Stimulated activated CD4-positive, alpha-beta T cell treated with anti-CD3 and anti-CD28 coated beads, Interleukin-4, amount 100 ng/mL, for 4 hours (primary cell): ENCODE measurements at places on chromosomes 3 and 15.

DNA sequence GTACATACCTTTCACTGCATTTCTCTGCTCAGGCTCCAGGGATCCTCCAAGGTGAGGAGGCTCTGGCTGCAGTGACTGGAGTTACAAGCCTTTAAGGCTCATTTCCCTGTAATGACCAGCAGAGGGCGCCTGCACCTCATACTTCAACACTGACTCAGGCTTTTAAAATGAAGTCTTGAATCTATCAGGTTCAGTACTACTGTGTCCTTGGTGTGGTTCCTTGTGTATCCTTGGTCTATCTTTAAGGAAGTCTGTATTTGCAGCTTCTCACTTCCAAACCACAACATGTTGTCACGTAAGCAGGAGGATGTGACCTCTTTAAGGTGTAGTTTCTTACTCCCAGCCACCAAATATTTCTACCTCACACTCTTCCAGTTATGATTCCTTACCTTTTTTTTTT is 122.5 kb upstream of the ZBED2 start:
- DNase-seq: peak; percentile 47

DNA sequence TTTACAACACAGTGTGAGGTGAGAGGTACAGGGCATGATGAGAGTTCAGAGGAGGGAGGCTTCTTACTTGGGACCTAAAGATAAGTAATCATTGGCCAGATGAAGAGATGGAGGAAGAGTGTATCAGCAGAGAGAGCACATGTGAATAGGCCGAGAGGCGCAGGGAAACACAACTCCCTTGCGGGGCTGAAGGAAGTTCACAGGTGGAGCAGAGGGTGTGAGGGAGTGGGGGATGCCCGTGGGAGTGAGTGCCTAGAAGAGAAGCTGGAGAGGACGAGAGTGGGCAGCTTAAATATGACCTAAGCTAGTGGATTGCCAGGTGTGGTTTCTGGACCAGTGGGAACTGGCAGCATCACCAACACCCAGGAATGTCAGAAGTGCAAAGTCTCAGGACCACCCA is 98.2 kb upstream of the TBC1D5 start:
- DNase-seq: no peak

- no peak for DNase-seq
Observed at GRCh38 chr3:187669675-187670504, at the start of gene SST. TSS of gene SST (minus strand) at chr3:187670394. CDS start at chr3:187670291, 103 bp downstream.

GRCh38 chr3:77939726-77940125 is 899.8 kb downstream of the ROBO2 start:
- DNase-seq: no peak

DNA sequence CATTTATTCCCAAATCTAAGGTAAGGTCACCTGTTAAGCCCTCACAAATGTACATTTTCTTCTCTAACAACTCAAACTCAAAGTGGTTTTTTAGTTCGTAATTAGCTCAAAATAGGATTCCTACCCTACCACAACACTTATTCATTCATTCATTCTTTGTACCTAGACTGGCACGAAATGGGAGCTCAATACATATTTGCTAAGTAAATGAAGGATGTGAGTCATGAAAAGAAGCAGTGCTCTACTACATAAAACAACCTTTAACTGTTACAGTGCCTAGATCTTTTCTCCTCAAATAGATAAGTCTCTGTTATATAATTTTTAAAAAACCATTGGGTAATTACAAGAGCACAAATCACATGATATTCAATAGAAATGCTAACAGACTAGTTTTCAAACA is 13.1 kb downstream of the RSL24D1 start:
- DNase-seq: no peak

DNA sequence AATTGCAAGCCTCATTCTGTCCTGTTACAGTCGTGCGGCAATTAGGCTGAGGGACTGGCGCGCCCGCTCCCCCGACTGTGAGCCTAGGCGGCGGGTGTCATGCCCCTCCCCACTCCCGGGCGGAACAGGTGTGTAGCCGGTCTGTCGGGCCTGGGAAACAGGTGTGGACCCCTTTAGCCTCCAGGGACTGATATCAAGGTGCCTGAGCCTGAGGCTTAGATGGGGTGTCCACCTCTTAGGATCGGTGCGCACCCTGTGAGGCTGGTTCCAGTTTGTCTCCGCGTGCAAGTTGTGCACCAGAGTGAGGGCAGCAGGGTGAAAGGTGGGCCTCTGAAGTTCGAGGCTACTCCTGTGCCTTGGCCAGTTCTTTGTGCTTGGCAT is 686 bp downstream of the VPS8 start:
- peak; percentile 12 for DNase-seq

DNA sequence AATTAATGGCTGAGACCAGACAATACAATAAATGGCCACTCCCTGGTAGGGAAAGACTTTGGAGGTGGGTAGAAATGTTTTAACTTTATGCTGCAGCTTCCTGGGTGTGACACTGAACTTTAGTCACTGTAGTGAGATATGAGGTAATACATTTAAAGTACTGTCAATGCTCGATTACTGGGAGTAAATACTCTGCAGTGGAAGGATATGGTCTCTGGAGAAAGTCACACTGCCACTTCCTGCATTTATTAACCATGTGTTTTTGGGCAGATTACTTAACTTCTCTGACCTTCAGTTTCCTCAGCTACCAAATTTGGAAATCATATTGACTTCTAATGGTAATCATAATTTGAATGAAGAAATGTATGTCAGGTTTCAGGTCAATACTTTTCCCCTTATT is 317.1 kb upstream of the TGFBR2 start:
- DNase-seq: no peak

GRCh38 chr3:128998561-128998960 is 2.5 kb upstream of the EFCC1 start:
- no peak for DNase-seq

DNA sequence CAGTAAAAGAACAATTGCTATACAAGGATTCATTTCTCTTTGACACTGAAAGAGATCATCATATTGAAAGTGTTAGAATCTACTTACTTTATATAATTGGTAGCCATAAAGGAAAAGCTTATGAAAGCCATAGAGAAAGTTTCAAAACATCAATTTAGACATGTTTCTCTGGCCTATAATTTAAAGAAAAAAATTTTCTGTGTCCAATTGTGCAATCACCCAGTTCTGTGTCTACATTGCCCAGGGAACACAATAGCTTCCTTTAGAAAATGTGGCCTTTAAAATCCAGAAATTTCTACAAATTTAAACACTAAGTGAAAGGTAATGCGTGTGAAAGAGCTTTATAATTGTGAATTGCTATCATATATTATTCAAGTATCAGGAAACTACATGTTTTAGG is 259.2 kb downstream of the GBE1 start:
- no peak for DNase-seq

DNA sequence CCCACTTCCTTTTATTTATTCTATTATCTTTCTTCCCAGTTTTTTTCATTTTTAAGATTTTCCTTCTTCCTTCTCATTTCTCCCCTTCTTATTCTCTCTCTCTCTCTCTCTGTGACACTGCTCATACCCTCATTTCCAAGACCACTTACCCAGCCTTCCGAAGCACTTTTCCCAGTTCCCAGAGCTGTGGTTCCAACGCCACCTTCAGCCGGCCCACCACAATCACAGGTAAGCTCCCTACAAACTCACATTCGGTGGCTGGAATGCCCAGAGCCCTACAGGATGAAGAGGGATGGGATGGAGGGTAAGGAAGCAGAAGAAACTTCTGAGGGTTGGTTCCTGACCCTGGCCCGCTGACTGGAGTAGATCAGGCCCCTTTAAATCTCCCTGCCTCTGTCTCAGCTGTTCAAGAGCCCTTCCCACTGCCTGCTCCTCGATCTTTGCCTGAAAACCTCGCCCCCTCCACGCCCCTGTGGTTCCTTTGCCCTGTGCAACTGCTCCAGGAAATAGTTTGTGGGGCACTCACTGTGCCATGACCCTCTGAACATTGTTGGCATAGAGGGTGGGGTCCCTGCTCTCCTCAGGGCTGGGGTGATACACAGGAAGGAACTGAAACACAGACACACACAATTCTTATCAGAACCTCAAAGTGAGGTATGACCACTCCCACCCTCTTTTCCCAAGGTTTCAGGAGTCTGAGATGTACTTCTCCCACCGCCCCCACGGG is 4.8 kb downstream of the LPCAT4 start:
- DNase-seq: no peak

GRCh38 chr15:85956532-85957275 is 123.0 kb upstream of the AGBL1 start:
- DNase-seq: no peak

- no peak for DNase-seq
Observed at GRCh38 chr3:42653303-42653559, 266 bp upstream of the ZBTB47 start.

DNA sequence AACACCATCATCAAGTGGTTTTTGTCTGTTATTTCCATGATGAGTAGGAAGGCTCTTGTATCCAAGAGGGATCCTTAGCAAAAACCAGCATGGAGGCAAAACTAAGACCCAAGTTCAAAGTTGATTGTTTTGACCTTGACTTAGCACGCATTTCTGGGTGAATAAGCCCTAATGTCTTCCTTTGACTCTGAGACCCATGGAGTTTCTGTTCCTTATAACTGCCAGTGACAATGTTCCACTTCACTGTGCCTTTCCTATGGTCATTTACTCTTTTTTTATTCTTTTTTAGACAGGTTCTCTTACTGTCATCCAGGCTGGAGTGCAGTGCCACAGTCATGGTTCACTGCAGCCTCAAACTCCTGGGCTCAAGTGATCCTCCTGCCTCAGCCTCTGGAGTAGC is 118.2 kb upstream of the MRPL3 start:
- no peak for DNase-seq

DNA sequence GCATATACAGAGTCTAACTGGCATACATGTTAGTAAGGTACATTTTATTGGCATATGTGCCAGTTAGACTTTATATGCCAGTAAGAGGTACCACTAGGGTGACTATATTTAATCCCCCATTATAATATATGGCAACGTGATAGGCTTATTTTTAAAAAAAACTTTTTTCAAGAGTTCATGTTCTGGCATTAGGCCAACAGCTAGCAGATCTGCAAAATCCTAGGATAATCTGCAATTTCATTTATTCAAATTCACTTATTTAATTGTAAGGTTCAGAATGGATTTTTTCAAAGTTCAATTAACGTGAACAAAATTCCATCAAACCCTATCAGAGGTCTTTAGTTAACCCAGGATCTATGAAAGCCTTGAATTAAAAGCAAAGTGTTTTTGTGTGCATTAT is 31.9 kb downstream of the NIT2 start:
- no peak for DNase-seq
